ENCODE measurements at places on chromosomes 7 and 10.

GRCh38 chr10:131920151-131920550, 19.3 kb downstream of the PPP2R2D start:
- DNase-seq = no peak

DNA sequence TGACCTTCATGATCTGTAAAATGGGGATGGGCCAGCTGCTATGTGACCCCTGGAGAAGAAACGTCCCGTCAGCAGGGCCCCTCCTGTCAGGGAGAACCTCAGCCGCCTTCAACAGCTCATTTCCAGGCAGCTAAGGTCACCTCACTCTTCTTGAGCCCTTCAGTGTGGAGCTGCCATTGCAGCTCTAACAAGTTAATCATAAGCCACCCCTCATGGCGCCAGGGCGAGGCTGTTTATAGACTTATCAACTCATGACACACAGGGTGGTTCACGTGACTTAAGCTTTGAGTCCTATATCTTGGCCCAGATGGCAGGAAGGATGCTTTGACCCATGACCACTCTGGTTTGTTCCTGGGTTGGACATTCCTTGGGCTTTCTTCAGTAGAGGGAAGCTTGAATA, 315.1 kb downstream of the TNS3 start:
- DNase-seq = no peak

DNA sequence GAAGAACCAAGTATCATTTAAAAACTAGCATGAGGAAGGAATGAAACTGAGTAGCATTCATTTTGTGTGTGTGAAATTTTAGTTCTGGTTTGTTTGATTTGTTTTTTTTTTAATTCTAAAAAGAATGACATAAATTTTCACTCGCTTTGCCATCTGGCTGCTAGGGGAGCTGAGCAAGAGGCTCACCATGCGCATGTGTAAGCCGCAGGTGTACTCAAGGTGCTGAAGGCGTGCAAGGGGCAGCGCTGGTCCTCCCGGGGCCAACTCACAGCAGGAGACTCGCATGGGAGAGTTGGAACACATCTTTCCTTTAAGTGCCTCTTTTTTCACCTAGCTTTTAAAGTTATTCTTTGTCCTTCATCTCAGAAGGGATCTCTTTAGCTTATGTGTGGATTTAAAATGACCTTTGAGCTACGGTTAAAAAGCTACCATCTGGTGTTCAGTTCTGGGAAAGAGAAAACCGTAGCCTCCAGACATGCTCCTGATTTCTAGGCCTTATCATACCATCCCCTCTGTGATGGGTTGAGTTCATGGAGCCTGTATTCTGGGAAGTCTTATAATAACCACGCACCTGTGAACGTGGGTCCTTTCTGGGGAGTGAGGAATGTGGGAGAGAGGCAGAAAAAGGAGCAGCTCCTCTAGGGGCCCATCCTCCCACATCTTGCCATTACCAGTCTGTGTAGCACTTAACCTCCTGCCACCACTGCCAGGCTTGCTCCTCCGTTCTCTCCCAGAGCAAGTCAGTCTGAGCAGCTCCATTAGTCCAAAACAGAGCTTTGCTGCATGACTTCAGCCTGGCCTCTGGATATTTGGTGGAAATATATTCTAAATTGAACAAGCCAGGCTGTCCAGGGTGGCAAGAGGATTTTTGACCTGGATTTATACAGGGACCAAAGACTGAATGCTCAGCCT, 61.9 kb downstream of the KLHDC10 start:
- no peak for DNase-seq

- DNase-seq = peak; percentile 83
Observed at GRCh38 chr7:130363026-130363847, 17.1 kb upstream of the CPA1 start.

DNA sequence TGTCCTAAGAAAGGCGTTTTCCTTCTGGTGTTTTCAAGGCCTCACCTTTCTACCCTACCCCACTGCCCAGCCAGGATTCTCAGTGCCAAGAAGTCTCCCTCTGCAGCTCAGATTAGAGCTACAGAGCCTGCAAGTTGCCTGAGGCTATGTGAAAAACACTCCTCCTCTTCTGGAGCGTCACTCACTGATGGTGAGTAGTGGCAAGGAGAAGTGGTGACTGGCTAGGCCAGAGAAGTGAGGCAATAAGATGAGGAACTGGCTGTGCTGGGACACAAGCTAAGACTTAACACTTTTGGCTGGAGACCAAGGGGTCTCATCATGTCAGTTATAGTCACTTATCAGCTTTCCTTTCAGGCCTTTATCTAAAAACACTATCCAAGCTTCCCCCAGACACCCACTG, 86.7 kb upstream of the PRKAR2B start:
- no peak for DNase-seq

- DNase-seq = no peak
Observed at GRCh38 chr7:141641876-141642275, 60.1 kb downstream of the DENND11 start.

DNA sequence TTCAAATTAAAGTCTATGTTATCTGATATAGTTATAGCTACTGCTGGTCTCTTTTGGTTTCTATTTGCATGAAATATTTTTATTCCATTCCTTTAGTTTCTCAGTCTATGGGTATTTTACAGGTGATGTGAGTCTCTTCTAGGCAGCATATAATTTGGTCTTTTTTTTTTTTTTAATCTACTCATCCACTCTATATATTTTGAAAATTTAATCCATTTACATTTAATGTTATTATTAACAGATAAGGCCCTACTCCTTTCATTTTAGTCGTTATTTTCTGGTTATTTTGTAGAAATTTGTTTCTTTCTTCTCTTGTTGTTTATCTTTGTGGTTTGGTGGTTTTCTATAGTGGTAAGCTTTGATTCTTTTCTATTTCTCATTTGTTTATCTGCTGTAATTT, 58.8 kb downstream of the MALRD1 start:
- no peak for DNase-seq

DNA sequence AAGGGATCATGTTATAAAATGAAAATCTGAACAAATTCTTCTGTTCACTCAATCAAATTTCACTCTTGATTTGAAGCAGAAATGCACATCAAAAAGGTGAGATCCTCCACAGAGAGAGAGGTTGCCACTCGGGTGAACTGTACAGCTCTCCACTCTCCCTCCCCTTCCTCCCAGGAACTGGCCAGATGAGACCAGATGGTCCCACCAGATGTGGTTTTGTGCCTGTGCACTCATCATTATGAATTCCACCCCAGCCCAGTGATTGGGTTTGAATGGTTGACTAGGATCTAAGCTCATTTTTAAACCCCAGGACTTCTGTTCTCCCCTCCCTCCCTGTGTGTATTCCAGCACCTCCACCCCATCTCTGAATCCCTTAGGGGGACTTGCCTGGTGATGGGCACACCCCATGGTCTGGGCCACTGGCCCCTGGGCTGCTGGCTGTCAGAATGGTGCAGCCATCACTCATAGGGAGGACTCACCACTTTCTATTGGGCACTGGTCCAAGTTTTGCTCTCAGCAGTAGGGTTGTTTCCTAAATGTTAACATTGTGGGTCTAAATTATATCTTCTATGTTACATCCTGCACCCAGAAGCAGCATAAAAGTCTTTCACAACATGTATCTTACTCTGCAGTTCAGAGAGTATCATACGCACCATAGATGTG, 393.1 kb downstream of the TNS3 start:
- DNase-seq = no peak

DNA sequence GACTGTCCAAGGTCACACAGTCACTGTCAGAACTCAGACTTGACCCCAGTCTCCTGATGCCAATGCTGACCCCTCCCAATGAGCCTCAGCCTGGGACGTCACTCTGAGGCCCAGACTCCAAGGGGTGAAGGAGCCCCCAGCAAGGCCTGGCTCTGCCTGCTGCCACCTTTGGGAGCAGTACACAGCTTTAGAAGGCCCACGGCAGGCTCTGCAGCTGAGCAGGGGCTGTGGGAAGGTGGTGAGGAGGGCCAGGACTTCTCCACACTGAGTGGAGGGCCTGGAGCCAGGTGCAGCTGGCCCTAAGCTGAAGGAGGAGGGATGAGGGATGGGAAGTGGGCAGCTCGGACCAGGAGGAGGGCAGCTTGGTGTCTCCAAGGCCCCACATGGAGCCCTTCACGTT, 23.9 kb upstream of the ZMIZ1 start:
- no peak for DNase-seq

Measured in fibroblast of skin of left biceps (primary cell).